Activated T-cell treated with anti-CD3 and anti-CD28 coated beads for 4 hours (primary cell): ENCODE measurements at places on chromosomes 6 and 20.

DNA sequence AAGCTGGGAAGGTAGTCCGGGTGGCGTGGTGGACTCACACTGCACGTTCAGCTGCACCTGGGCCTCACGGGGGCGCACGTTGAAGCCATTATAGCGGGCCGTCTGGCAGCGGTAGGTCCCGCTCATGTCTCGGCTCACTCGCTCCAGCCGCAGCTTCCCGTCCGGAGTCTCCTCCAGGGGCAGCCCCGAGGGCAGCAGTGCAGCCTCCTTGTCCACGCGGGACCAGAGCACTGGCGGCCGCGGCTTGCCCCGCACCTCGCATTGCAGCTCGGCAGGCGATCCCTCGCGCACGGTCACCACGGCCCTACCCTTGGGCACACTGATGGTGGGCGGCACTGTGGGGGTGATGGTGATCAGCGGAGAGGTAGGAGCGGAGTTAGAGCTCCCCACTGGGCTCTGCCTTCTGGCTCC is 47.6 kb downstream of the MDGA1 start:
- no peak for DNase-seq

DNA sequence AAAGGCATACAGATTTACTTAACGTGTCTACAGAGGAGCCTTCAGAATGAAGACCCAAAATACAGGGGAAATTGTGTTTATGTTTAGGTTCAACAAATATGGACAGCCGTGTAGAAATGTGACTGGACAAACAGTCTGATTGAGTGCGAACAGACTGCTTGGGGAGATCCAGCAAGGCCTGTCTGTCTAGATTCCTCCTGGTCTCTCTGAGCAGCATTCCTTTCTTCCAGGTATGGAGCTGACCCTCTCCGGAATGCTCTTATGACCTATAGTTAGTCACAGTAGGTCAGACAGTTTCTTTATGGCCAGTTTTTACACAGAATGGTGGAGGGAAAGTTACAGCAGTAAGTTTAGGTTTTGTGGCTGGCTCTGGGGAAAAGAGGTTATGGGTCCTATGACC is 9.0 kb downstream of the RIN2 start:
- DNase-seq: no peak

DNA sequence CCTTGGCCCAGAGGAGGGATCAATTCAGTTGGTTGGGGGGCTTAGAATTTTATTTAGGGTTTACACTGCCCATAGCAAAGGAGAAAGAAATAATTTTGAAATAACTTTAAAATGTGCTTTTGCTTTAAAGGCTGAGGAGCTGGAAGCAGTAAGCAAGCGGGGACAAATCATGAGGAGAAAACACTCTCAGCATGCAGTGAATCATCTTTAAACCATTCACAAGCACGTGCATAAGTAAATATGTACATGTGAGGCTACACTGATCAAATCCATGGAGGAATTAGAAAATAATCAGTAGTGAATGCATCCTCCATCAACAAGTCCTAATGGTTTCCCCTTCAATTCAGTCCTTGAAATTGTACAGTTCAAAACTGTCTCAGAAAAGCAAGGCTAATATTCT is 181.0 kb downstream of the MTFR2 start:
- DNase-seq: no peak

GRCh38 chr6:146868671-146869209 is 270.0 kb downstream of the ADGB start:
- no peak for DNase-seq

GRCh38 chr6:17962436-17963031 is 24.9 kb downstream of the KIF13A start:
- no peak for DNase-seq

- no peak for DNase-seq
Observed at GRCh38 chr6:63305277-63305676, 14.5 kb downstream of the LGSN start.

DNA sequence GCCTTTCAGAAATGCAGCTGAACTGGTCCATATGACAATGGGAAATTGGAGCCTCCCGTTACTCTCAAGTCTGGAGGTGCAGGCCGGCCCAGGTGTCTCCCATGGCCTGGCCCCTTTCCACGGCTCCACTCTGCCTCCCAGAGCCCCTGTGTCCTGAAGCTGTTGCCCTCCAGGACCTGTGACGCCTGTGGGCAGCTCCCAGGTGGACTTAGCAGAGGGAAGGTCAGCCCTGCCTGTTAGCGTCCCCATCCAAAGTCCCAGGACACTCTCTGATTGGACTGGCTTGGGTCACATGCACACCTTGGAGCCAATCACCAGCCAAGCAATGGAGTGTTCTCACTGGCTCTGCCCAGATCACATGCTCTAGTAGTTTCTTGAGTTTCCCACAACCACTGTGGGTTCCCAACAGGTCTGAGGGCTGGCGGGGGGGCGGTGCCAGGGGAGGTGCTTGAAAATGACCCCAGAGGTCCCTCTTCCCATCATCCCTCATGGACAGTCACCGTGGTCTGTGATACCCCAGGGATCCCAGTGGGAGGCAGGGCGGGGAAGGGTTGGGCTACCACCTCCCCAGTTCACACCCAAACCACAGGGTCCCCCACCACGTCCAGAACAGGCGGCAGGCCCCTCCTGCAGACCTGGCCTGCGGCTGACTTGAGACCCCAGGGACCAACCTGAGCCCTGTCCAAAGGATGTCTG is 135.6 kb downstream of the TAF4 start:
- DNase-seq: no peak

GRCh38 chr6:97901531-97901930 is 618.5 kb upstream of the MMS22L start:
- DNase-seq: no peak

DNA sequence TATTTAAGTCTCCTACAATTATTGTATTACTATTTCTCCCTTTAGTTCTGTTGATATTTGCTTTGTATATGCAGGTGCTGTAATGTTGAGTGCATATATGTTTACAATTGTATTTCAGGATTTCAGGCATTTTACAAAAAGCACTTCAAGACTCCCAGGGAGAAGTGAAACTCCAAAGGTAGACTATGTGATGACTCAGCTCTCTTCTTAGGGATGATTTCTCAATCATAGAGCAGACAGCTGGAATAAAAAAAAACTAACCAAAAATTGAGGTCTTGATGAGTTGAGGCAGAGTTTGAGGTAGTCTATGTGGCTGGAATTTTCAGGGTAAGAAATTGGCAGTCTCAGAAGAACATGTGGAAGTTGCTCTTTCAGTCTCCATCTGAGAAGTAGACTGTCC is 786.1 kb downstream of the TFAP2A start:
- no peak for DNase-seq

DNA sequence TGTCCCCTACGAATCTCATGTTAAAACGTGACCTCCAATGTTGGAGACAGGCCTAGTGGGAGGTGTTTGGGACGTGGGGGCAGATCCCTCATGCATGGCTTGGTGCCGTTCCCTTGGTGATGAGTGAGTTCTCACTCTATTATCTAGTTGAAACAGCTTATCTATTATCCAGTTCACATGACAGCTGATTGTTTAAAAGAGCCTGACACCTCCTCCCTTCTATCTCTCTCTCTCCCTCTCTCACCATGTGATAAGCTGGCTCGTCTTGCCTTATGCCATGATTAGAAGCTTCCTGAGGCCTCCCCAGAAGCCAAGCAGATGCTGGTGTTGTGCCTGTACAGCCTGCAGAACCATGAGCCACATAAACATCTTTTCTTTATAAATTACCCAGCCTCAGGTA is 32.9 kb upstream of the RIPK1 start:
- DNase-seq: no peak

DNA sequence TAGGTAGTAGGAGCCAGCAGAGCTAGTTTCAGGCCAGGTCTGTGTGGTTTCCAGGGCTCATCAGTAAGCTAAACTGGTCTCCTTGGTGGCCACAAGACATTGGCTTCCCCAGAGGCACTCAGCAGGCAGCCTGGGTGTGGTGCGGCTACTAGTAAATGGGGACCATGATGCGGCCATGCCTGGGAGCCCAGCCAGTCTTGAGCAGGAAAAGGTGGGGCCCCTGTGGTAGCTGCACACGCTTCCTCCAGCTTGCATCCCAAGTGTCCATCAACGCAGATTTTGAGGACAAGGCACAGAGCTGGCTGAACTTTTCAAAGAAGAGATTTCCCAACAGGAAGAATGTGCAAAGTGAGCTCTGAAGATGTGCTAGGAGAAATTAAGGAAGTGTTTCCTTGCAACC is 107.4 kb upstream of the NAA20 start:
- DNase-seq: no peak

GRCh38 chr6:170152124-170152926 is 138.6 kb downstream of the DLL1 start:
- no peak for DNase-seq

- no peak for DNase-seq
Observed at GRCh38 chr6:30829639-30830255, 54.6 kb upstream of the DDR1 start.
